ENCODE measurements at places on chromosomes 6 and 20.

DNA sequence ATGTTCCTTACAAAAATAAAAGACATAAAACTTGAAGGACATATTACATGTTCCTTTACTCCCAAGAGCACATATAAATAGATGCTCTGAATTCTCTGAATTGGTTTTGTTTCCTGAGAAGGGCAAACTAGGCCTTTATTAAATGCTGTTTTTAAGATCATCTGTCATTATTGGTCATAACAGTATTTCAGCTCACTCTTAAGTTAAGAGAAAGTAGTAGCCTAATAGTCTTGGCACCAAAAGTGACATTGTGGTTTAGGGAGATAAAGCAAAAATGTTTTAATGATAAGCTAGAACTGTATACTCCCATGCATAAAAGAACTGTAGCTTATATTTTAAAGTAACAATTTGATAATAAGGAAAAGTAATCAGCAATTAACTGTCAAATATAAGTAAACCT, 361.1 kb upstream of the PTCHD4 start:
- DNase-seq: no peak

DNA sequence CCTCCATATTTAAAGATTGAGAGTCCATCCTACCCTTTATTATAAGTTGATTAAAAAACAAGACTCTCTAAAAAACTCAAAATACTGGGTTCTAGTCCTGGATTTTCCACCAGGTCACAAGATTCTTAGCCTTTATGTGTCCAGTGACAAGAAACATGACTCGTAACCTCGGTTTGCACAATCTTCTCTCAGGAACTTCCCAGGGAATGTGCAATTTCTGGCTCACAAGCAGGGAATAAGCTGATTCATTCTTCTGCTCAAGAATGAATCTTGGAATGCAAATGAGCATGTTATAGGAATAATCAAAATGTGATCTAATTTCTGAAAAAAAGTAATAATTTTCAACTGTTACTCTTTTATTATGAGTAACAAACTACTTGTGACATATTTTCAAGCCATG, 45.1 kb downstream of the OGFRL1 start:
- no peak for DNase-seq

DNA sequence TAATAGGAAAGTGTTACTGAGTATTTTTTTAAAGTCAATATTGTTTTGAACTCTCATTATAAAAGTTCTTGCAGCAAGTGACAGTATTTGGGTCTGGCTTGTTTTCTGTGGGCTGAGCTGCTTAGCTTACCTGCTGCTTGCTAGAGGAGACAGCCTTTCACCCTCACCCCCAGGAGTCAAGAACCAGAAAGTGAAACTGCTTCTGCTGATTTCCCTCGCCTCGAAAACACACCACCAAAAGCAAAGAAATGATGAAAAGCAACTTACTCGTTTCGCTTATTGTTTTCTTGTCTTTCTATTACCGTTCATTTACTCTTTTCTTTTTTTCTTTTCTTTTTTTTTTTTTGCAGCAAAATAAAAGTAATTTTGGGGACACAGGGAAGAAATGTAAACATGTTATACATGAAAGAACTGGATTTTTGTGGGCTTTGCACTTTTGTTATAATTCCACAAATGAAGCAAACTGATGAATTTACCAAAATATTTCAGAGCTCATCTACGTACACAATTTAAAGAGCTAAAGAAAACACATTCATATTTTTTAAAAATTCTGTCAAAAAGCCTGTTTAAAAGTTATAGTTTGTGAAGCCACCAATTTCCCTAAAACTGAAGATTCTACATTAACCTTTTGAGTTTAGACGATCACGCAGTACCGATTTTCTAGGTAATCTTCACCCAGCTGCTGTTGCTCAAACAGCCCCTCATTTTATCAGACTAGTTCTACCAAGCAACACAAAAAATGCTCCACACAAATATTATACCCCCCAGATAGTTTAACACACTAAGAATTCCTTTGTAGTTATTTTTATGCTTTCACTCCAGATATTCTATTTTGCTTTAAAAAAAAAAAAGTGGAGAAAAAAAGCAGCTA, 1.7 kb downstream of the SCML4 start:
- DNase-seq: no peak

DNA sequence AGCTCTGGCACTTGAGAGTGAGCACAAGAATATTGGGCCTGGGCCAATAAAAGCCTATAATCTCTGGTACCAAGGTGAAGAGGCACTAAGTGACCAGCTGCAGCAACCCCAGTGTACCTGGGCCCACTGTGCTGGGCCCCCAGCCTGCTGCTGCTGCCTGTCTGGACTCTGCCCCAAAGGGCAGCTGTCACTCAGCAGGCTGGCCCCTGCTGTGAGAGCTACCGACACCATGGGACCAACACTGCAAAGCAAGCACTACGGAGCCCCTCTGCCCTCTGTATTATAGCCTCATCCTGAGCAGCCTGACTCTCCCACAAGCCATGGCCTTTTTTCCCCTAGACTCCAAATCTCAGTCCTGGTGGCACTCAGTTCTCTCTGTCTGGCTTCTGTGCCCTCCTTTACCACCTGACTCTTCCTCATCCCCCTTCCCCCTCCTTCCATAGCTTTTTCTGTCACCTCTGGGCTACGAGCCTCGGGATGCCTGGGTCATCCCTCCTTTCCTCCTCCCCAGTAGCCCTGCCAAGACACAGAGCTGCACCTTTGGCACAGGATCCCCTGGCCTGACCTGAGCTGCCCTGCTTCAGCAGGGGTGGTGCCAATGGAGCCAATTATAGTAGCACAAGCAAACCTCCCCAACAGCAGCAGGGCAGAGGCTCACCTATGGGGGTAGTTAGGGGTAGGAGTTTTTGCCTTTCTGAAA, 14.2 kb downstream of the RRP36 start:
- no peak for DNase-seq

DNA sequence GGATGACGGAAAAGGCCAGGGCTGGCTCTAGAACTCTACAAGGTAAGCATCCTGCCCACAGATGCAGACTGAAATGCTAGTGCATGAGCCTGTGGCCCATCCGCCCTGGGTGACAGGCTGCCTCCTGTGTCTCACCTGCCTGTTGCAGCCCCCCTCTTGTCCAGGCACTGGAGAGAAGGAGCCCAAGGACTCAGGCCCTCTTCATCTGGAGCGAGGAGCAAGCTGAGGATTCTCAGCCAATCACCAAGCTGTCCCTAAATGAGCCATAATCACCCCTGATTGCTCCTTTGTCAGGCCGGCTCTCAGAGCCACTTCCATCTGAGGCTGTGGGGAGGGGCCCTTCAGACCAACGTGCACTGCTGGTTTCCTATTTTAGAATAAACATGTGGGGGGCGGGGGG, 10.0 kb upstream of the SLC32A1 start:
- DNase-seq: no peak

DNA sequence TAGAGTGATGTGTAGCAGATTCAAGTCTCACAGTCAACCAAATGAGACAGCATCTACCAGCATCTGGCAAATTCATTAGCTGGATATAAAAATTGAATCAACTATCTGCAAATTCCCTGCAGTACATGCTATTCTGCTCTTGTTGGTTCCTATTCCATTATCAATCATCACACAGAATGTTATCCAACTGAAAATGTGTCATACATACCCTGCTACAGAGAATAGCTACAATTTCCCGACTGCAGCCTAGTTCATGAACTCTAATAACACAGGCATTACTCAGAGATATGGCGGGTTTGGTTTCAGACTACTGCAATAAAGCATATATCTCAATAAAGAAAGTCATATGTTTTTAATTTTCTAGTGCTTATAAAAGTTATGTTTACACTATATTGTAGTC, 78.4 kb downstream of the AHI1 start:
- DNase-seq: no peak

GRCh38 chr6:119157506-119157815, 79.0 kb upstream of the FAM184A start:
- no peak for DNase-seq

GRCh38 chr20:39588148-39588757, 626.1 kb downstream of the DHX35 start:
- no peak for DNase-seq

DNA sequence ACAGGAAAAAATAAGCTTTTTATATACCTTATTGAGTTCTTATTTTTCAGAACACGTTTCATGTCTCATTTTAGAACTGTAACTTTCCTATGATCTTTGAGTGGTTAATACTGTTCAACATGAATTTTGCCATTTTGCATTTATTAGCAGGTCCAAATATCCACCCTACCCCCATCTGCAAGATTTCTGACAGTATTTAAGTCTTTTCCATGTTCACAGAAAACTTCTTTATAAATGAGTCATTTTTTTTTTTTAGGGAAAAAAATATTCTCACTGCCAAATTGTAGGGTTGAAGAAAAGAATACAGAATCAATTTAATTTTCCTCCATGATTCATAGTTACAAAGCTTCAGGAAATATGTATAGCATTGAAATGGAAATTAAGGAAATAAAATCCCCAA, 101.8 kb downstream of the COL21A1 start:
- no peak for DNase-seq

DNA sequence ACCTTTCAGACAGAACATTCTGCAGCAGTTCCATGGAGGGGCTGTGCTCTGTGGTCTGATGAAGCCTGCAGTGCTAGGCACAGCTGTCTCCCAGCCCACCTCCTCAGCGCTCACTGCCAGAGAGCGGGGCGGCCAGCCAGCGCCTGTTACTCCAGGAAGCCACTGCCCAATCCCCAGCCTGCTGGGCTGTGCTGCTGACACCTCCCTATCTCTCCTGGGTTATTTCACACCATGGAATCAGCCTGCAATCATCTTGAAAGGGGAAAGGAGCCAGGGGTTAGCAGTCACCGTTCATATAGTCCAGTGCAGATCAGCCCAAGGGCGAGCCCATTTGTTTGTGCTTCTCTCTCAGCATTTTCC, 46.3 kb upstream of the NHSL1 start:
- no peak for DNase-seq

GRCh38 chr20:32526541-32526940, 58.6 kb downstream of the NOL4L start:
- DNase-seq: no peak

DNA sequence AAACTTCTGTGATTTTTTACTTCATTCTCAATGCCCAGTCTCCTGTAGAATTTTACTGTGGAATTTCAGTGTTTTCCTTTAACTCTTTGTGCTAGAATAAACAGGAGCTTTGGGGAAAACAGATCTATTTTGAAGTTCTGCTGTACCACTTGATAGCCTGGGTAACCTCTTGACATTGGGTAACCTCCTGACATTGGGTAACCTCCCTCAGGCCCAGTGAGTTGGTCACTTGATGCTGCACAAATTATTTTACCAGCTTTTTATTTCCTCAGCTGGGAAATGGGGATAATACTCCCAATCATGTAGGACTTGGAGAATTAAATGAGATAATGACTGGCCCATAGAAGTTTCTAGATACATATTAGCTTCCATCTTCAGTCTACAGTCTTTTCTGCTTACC, 137.3 kb upstream of the TOP1 start:
- DNase-seq: no peak

GRCh38 chr20:21302664-21303060, 469 bp upstream of the XRN2 start:
- DNase-seq: no peak

DNA sequence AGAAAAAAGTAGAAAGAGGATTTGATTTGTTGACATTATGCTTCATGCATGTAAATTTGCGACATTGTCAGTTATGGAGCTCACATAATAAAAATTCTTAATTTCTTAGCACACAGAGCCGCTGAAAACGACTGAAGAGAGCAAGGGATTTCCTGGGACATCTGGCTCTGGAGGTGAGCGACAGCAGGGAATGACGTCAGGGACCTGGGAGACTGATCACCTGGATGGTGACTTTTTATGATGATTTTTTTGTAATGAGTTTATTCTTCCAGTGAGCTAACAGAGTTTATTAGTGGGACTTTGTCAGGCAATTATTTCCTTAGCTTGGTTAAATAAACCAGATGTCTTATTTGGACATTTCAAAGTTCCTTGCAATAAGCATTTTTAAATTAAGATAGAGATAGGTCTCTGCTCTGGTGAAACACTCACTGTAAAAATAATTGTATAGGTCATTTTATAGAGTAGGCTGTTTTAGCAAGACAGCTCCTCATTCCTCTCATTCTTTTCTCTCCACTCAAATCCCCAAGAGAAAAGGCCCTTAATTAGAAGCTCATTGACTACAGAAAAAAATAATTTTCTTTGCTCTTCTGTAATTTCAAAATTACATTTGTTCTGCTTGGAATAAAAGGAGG, 19.4 kb downstream of the TMEM200A start:
- DNase-seq: no peak

Data from NCI-H1417 treated with DMSO at 0.1 percent for 48 hours (cell line).